ENCODE measurements at places on chromosomes 7 and 10. TPM values are rescaled to one million over a fixed set of nuclear protein-coding genes. Genes with fewer than 3 reads are reported as not detected.

Gene INA
- under 0.01 TPM for total RNA-seq

Gene POT1
- 20.2 TPM for total RNA-seq

Gene CTAGE4
- total RNA-seq, result not detected

Gene LRRC4
- 0.76 TPM for total RNA-seq

Gene SEPHS1
- total RNA-seq, result 26.7 TPM

Gene PPP3CB
- 10.5 TPM for total RNA-seq

Gene TMUB1
- total RNA-seq, result 16.5 TPM
